ENCODE measurements at places on chromosomes 12 and 14. TPM values are rescaled to one million over a fixed set of nuclear protein-coding genes. Genes with fewer than 3 reads are reported as not detected.

Gene LRP1-AS
- total RNA-seq = not detected

Gene SLC17A8
- not detected for total RNA-seq

Gene GYS2
- total RNA-seq = not detected

Gene POTEG
- not detected for total RNA-seq

- no peak overlapping the region for H3K4me3 ChIP-seq
- H3K27ac ChIP-seq = no peak overlapping the region
- DNase-seq = no peak
- no peaks in the 10 kb centered on the region for H3K27me3 ChIP-seq
- no peaks in the 10 kb centered on the region for H3K36me3 ChIP-seq
- no peaks in the 10 kb centered on the region for H3K4me1 ChIP-seq
Measured at GRCh38 chr14:29558516-29558915, 369.1 kb downstream of the PRKD1 start.

DNA sequence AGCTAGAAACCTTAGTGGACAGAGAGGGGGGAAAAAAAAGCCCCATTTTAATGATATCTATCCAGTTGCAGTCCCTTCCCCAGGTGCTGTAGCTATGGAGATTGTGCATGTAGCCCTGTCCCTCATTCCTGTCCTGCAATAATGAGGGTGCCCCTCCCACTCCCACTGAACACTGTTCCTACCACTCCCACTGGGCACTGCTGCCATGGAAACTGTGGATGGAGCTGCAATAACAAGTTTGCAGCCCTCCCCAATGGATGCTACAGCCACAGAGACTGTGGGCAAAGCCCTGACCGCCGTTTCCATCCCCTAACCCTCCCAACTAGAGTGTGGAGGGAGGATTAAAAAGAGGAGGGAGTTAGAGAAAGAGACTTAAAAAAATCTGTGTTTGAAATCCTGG is 238.3 kb downstream of the FUT8 start:
- no peaks in the 10 kb centered on the region for H3K27me3 ChIP-seq
- no peak overlapping the region for H3K4me3 ChIP-seq
- H3K27ac ChIP-seq = no peak overlapping the region
- DNase-seq = no peak
